ENCODE measurements at places on chromosomes 5 and 9. TPM values are rescaled to one million over a fixed set of nuclear protein-coding genes. Genes with fewer than 3 reads are reported as not detected.

- DNase-seq: no peak
These were observed 73.1 kb downstream of the RGMB start for GRCh38 chr5:98846520-98846919.

DNA sequence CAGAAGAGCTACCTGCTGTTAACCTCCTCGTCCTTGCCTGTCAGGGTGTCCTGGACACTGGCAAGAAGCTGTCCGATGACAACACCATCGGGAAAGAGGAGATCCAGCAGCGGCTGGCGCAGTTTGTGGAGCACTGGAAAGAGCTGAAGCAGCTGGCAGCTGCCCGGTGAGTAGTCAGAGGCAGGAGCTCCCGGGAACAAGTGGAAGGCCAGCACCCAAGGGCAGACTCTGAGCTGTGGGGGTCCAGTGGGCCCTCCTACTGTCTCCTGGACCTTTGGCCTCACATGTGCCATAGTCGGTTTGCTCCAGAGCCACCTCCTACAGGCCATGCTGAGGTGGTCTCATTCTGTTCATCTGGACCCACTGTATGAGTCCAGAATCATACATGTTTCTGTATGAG lies 38.7 kb downstream of the DYNC2I2 start:
- no peak for DNase-seq

- DNase-seq: no peak
These were observed 56.9 kb downstream of the ZNF618 start for GRCh38 chr9:113932906-113933584.

- DNase-seq: no peak
These were observed 23.4 kb upstream of the STRBP start for GRCh38 chr9:123291736-123292135.

The CDKN2A gene
- 22.4 TPM for total RNA-seq

Measured in epithelial cell of proximal tubule (primary cell).